ENCODE measurements at places on chromosomes 16 and 17. TPM values are rescaled to one million over a fixed set of nuclear protein-coding genes. Genes with fewer than 3 reads are reported as not detected.

DNA sequence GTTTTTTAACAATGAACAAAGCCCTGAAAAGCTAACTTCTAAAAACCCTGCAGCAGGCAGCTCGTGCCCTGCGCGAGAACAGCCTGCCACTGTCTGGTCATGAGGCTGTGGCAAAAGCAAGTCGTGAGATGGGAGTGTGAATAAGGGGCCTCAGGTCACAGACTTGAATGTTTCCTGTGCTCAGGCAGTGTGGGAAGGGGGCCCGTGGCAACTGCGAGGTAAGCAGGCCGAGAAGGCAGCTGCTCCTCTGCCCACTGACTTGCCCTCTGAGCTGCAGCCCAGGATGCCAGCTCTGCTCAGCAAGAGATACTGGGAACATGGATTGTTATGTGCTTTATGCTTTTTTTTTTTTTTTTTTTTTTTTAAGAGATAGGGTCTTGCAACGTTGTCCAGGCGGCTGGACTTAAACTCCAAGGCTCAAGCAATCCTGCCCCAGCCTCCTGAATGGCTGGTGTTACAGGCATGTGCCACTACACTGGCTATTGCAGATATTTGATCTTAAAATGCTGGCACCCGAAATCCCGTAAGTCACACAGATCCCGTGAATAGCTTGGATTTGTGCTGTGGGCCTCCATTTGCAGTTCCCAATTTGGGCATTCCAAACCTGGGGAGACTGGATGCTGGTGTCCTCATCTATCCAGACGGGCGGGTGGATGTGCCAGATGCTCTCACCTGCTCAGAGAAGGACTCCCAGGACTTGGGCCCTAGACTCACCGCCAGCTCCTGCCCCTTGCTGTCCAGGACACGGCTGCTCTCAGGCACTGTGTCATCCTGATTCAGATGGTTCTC is 44.0 kb downstream of the UBN1 start:
- DNase-seq = no peak

GRCh38 chr16:84893849-84894599 is 74.2 kb downstream of the CRISPLD2 start:
- DNase-seq = no peak

- no peak for DNase-seq
These were observed 18.5 kb upstream of the SCNN1B start for GRCh38 chr16:23283571-23283970.

GRCh38 chr17:16178836-16179235 is 36.5 kb downstream of the NCOR1 start:
- no peak for DNase-seq

GRCh38 chr16:47713225-47713595 is 252.1 kb downstream of the PHKB start:
- DNase-seq = peak; percentile 60

- no peak for DNase-seq
These were observed 82.8 kb upstream of the GSE1 start for GRCh38 chr16:85530370-85530739.

DNA sequence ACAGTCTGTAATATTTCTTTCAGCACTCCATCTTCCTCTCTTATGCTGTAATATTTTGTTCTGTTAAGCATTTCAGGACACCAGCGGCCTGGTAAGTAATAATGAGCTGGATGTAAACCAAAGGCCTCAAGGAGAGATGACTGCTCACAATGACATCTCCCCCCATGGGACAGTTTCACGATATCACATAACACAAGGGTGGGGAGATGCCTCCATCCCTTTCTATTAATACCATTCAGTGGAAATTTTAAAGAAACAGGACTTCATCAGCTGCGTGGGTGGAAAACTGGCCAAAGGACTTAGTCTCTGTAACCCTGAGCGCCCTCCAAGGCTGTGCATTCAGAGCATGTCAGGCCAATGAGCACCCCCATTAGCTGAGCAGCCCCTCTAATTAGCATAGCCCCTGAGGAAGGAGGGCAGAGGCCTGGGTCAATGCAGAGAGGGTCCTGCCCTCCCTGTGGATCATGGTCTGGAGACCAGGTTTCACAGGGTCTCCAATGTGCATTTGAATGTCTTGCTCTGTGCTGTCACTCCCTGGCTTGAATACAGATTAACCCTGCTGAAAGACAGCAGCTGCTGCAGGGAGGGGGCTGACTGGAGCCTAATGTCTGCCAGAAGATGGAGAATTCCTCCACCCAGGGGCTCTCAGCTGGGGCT is 156.4 kb downstream of the HS3ST2 start:
- no peak for DNase-seq

DNA sequence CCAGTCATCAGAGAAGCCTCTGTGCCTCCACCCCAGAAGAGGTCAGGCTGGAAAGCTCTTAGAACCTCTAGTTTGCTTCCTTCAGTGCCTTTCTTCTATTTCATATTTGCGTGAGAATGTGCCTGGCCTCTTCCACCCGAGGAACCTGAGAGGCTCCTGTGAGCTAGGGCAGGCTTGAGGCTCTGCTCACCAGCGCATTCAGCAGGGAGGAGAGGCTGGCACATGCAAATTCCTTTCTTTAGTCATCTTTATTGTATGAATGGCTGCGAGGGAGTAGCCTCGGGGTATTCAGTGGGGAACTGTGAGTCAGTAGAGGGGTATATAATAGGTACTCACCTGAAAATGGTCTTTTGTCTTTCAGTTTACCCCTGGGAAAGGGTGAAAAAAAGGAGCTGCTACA is 268.3 kb downstream of the ABCC12 start:
- no peak for DNase-seq

GRCh38 chr16:83955218-83956130 is 2.4 kb downstream of the OSGIN1 start:
- no peak for DNase-seq

- DNase-seq = no peak
These were observed 27.9 kb downstream of the SLFN11 start for GRCh38 chr17:35345445-35345925.

DNA sequence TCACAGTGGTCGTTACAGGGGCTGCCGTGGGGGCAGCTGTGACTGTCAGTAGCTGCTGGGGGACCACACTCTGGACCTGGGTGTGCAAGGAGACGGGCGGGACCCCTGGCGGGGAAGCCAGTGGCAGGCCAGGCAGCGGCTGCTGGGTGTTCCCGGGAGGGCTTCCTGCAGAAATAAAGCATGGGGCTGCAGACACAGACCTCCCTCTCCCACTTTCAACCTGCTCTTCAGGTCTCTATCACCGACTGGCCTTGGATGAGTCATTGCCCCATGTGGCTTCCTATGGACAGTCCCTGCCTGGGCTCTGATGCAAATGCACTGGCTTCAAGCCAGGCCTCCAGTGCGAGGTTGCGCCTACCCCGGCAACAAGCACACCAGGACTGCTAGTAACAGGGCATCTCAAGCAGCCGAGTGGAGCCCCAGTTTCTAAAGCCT is 17.2 kb downstream of the SREBF1 start:
- DNase-seq = peak; percentile 94

DNA sequence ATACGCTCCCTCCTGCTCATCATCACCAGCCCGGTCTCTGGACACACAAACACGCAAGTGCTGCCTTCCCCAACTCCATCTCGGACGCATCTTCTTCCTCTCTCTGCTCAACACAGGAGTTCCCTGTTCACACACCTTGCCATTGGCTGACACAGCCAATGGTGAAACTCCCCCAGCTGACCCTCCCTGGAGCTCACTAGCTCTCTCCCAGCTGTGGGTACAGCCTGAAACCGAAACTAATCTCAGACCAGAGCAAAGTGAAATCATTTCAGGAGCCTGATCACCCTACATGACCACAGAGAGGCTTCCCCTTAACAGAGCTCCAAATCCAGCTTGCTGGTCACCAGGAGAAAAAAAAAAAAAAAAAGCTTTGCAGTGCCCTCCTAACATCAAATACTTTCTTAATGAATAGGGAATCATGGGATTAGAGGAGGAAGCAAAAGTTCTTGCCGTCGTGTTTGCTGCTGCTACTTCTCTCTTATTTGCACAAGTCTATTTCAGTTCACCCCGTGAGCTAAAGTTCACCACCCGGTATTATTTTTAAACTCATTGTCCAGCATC is 8.3 kb downstream of the CUEDC1 start:
- DNase-seq = peak; percentile 56

DNA sequence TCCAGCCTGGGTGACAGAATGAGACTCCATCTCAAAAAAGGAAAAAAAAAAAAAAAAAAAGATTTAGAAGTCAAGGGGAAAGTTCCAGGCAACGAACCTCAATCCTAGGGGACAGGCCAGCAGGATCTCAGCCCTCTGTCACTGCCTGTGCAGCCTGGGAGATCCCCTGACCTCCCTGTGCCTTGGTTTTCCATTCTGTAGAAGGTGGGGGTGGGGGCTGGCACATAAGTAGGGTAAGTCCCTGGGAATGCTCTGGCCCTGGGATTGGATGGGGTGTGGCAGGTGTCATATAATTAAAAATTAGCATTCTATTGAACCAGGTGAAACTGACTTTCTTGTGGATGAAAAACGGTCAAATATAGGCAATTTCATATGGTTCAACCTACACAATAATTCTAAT is 90.5 kb downstream of the C16orf78 start:
- DNase-seq = no peak

DNA sequence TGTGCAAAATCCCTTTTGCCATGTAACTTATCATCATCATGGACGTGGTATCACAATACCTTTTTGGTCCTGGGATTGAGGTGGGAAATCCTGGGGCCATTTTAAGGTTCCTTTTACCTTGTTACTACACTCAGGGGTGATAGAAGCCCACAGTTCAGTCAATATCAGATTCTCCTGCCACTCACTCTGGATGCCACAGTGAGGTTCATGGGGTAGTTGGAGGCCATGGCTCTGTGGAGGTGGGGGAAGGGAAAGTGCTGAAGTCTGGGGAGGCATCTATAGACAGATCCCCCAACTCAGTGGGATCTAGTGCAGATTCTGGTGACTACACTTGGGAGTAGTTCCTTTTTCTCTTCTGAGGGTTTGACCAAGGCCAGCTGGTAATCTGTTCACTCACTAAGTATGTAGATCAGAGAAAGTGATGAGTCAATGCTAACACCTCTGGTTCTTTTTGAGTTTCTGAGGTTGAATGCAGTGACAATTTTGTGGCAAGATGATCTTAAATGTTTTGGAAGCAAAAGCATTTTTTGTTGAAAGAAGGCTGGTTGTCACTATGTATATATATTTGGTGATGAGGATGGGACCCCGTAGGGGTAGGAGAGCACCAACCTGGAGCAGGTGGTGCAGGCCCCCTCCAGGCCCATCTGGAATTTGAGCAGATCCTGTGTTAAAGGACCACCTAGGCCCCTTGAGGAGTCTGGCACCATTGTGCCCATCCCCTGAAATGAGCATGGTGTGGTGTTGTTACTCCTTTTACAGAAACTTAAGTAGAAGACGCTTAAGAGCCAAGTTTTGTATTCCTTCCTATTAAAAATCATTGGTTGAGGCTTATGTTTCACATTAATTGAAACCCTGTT is 18.8 kb upstream of the IRF8 start:
- DNase-seq = no peak

Gene CTRB2
- not detected for total RNA-seq

Gene C1QTNF8
- not detected for total RNA-seq

Gene GUCY2D
- total RNA-seq = not detected

Gene ZNF785
- 14.0 TPM for total RNA-seq

Gene ABAT
- 10.0 TPM for total RNA-seq

Gene CA5A
- not detected for total RNA-seq

Gene DNAH9
- not detected for total RNA-seq

Gene TMEM235
- total RNA-seq = not detected
